HuH-7 (cell line): ENCODE measurements at places on chromosomes 12 and 14.

GRCh38 chr12:3129301-3130056, 52.3 kb downstream of the TSPAN9 start:
- no peak for DNase-seq

DNA sequence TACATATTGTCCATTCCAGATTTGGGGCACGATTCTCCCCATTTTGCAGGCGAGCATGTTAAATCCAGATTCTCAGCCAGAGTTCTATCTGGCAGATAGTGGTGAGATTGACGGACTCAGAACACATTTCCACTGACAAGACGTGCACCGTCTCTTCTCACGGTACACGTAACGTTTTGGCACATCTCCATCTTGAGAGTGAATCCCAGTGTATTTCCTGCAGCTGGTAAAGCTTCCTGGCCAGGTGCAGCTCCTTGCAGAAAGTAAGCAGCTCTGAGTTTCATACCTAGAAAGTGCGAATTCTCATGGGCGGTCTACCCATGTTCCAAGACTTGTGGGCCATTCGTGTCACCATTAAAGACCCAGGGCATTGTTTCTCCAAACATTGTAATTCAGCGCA, 102.6 kb downstream of the TSPAN9 start:
- DNase-seq = no peak

DNA sequence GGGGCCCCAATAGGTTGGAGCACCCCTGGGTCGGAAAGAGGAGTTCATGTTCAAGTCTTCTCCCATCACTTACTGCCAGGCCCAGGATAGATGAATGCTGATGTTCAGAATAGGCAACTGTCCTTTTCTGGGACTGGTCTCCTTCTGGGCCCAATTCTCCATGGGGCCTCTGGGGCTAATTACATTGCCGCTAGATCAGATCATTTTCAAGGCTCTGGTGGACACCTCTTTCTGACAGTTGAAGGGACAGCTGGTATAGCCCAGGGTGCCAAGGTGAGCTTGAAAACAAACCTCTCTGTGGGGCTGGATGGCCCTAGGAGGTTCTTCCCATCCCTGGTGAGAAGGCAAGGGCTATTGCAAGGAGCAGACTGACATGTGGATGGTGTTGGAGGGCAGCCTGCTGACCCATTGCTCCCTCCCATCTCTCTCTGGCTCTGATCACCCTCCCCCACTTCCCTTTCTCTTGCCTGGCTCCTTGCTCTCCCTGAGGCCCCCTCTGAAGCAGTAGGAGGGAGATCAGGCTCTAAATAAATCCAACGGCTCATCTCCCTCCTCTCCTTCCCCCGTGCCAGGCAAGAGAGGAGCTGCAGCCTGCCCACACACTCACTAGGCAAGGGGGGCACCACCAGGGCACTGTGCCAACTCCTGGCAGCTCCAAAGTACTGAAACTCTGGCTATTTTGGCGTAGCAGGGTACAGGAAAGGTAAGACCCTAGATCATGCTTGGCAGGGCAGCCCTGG, 1.9 kb downstream of the CACNB3 start:
- no peak for DNase-seq

GRCh38 chr12:3727877-3728632, 24.9 kb downstream of the CRACR2A start:
- no peak for DNase-seq

GRCh38 chr14:58815794-58816193, 178.0 kb downstream of the DACT1 start:
- no peak for DNase-seq

GRCh38 chr12:75444429-75445136, 36.0 kb upstream of the GLIPR1 start:
- DNase-seq = no peak

GRCh38 chr14:38208618-38209562, 1.2 kb downstream of the SSTR1 start:
- peak; percentile 26 for DNase-seq

- no peak for DNase-seq
Measured at GRCh38 chr12:28827861-28828260, 321.2 kb upstream of the FAR2 start.

DNA sequence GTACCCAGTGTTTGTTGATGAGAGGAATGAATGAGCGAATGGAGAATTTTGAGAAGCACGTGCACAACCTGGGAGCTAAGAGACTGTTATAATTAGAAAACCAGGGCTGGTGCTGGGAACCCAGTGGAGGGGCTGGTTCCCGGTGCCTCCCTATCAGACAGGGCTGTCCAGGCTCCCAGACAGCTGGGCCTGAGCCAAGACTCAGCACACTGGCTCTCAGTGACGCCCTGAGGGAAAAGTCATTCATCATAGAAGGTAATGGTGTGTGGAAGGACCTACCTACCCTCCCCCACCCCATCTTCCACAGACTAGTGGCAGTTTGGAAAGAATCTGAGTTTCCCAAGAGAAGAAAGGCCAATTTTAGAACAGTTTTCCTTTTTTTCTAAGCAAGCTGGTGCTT, 34.7 kb downstream of the KCNA5 start:
- DNase-seq = no peak

DNA sequence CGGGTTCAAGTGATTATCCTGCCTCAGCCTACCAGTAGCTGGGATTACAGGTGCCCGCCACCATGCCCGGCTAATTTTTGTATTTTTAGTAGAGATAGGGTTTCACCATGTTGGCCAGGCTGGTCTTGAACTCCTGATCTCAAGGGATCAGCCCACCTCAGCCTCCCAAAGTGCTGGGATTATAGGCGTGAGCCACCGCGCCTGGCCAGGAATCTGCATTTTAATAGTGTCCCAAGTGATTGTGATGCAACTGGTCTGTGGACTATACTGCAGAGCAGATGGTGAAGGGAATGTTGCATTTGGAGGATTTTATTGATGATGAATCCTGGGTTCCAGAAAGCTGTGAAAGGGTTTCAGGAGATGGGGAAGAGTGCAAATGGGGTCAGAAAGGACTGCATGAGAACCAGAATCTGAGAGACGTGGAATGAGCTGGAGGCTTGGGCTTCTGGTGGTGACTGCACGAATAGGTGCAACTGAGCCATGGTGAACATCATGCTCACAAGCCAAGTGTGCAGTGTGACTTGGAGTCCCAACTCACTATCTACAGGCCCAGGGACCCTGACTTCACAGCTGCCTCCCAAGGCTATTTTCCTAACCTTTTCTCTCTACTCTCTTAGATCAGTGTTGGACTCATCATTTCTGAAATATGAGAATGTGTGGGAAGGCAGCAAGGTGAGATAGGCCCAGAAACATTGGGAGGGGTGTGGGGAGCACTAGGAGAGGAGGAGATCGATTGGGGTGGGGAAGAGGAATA, 4.5 kb downstream of the RPS26 start:
- no peak for DNase-seq

- no peak for DNase-seq
Measured at GRCh38 chr12:77537663-77538062, 293.0 kb upstream of the NAV3 start.

DNA sequence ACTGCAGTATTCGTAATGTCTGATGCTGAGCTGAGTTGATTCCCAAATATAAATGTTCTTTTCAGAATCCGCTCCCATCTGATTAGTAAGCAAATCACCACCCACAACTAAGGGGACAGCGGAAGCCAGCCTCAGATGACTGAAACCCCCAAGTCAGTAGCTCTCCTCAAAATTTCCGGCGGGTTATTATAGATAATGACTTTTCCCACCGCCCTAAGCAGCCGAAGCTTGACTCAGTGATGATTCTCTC, 469 bp upstream of the LRFN5 start:
- peak; percentile 5 for DNase-seq

GRCh38 chr12:124007826-124008570, 35.0 kb downstream of the ZNF664 start:
- no peak for DNase-seq

- no peak for DNase-seq
Measured at GRCh38 chr12:119819322-119819721, 57.8 kb downstream of the CIT start.

- no peak for DNase-seq
Measured at GRCh38 chr14:24213866-24214662, 776 bp upstream of the CHMP4A start.

- no peak for DNase-seq
Measured at GRCh38 chr14:64601571-64601970, 51.8 kb downstream of the PPP1R36 start.

DNA sequence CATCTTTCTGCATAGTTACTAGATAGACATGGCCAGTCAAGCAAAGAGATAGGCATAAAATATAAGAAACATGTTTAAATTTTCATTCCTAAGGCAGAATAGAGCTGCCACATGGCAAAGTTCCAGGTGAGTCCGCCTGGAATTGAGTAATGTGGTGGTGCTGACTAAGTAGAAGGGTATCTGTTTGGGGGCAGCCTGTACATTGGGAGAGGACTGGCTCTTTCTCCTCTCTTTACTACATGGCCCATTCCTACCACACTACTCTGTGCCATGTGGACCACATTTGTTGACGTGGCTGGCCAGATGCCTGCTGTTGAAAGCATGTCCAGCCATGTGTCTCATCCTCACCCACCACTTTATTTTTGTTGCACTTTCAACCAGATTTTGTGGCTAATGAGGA, 354.0 kb downstream of the ETNK1 start:
- DNase-seq = no peak

- DNase-seq = no peak
Measured at GRCh38 chr12:3730111-3730510, 22.8 kb downstream of the CRACR2A start.

GRCh38 chr12:117119592-117120198, 20.5 kb upstream of the TESC start:
- peak; percentile 56 for DNase-seq

DNA sequence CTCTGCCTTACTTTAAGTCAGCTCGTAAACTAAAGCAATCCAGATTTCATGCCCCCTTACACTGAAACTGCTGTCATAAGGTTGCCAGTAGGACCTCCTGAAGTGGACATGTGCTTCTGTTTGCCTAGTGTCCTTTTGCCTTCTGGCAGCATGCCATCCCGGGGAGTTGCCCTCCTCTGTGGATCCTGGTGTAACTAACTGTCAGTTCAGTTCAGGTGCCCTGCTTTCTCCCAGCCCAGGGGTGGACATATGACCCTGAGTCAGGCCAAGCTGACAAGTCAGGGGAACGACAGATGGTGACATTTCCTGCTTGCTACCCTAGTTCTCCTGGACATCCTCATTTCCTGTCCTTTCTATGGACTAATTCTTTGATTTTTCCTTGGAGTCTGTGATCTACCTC, 25.6 kb downstream of the AKAP6 start:
- no peak for DNase-seq

DNA sequence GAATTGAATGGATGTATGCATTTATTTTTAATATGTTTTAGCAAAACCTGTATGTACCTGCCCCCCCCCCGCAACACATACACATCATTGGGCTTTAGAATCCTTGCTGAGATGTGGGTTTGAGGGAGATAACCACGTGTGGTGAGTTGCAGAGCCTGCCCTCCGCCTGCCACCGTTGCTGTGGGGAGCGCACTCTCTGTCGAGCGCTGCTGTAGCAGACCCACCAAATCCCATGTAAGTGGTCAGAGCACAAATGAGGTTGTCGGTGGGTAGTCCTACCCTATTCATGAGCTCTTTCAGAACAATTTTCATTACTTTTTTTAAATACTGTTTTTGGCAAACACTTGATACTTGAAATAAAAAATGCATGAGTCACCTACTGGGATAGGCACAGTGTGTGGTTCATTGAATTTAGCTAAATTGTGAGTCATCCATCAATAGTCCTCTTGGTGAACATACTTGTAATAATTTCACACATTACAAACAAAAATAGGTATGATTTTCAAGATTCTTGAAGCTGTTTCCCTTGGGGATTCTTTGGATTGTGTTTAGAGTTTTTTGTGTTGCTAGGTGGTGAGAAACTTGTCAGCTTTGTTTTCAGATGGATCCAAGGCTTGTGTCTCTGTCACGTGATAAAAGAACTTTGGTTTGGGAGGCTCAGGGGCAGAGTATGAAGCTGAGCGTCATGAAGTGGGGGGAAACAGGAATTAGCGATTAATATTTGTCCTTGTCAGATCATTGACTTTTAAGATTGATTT, 107.6 kb downstream of the PTCSC3 start:
- no peak for DNase-seq

DNA sequence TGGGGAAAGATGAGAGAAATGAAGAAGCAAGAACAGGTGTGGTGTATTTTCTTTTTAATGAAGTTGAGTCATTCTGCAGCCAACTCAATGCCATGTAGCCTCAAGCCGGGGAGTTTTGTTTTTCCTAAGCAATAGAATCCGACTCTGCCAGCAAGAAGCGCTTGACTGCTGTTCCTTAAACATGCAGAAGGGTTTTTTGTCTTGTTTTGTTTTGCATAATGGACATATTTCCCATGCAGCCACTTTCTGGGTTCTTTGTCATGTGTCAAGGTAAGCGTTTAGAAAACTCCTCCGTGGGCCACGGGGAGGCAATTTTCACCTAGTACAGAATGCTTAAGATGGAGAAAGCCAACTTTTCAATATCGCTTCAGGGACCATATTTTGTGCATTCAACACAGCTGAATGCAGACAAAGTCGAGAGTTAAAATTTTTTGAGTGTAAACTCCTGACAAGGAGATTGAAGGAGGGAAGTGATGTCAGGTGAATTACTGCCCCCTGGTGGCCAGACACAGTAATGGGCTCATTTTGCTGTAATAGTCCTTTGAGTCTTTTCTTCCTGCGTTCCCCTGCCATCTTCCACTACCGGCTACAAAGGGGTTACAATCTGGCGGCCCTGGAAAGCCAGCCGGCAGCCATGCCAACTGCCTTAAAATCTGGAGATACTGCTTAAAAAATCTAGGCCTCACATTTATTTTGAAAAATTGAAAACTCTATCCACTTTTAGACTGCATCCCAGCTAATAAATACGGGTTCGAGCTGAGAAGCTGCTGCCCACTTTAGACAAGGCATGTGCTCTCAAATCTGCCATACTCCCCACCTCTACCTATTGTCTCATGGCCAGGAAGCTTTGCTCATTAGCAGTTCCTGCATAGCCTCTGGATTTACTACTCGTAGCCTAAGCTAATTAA, 3.2 kb upstream of the FICD start:
- peak; percentile 62 for DNase-seq

- DNase-seq = no peak
Measured at GRCh38 chr14:48726080-48726642, 860.0 kb downstream of the RPS29 start.

GRCh38 chr12:100375038-100375735, 18.3 kb downstream of the SLC17A8 start:
- no peak for DNase-seq

GRCh38 chr14:42488965-42489364, 882.3 kb downstream of the LRFN5 start:
- no peak for DNase-seq

- no peak for DNase-seq
Measured at GRCh38 chr14:39967885-39968284, 535.7 kb upstream of the FBXO33 start.

DNA sequence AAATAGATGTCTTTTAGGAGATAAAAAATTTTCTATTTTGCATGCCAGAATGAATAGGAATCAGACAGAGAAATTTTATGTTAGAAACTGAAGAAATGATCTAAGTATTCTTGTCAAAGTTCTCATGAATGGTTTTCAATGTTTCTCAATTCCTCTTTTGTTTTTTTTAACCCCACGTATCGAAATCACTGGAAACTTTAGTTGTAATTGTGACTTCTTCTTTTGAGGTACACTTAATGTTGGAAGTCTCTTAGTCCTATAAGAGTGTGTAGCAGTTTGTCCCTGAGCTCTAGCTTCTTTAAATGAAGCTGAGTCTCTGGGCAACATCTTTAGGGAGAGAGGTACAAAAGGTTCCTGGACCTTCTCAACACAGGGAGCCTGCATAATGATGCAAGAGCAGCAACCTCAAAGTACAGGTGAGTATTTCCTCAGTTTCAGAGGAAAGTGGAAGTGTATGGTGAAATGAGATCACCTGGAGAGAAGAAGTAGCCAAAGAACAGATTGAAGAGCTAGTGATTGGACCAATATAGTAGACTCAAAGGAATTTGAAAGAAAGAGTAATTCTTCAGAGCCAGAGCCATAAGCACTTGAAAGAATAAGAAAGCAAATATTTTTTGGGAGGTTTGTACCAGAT, at the start of gene CLEC6A:
CLEC6A (plus strand) TSS at position 236 of the 634 bp plus-strand sequence; CDS start at position 386, 150 bp downstream.
- no peak for DNase-seq
